ENCODE measurements at places on chromosomes 3 and 15.
A peak's percentile ranks its signal among the peaks of the same experiment; 100 is the strongest.

GRCh38 chr15:34841262-34841725 is 45.9 kb upstream of the ACTC1 start:
- peak; percentile 10 for DNase-seq

DNA sequence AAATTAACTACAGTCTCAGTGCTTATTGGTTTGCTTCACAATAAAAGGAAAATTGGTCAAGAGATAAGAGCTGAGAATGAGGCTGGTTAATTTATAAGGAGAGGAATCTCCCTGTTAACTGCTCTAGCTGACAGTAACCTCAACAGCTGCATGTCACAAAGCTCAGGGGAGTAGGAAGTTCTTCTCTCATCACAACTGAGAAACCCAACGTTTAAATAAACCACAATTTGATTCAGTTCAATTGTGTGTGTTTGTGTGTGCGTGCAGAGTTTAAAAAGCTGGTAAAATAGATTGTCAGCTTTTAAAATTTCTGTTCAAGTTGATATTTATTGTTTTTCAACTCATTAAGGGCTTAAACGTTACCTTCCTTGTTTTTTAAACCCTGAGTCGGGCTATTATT is 3.5 kb upstream of the TGFBR2 start:
- no peak for DNase-seq

DNA sequence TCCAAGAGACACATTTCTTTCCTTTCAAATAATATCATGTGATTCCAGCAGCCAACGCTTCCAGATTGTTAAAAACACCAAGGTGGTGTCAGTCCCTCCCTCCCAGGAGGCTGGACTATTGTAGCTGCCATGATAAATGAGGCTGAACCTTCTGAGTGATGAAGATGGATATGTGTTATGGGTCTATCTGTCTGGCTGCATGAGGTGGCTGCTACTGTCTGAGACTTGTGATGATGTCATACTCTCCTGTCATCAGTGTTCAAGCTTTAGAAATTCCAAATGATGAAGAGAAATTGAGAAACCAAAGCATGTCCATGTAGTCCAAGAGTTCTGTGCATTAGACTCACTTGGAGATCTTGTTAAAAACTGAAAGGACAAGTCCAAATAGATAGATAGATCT is 683.0 kb downstream of the NTRK3 start:
- DNase-seq = no peak

GRCh38 chr3:62373215-62373614 is at the start of gene FEZF2:
TSS of gene FEZF2 (minus strand) at chr3:62373550. CDS start at chr3:62372868, 682 bp downstream.
- no peak for DNase-seq

- no peak for DNase-seq
These were observed 19.9 kb downstream of the CLDN1 start for GRCh38 chr3:190302212-190302867.

DNA sequence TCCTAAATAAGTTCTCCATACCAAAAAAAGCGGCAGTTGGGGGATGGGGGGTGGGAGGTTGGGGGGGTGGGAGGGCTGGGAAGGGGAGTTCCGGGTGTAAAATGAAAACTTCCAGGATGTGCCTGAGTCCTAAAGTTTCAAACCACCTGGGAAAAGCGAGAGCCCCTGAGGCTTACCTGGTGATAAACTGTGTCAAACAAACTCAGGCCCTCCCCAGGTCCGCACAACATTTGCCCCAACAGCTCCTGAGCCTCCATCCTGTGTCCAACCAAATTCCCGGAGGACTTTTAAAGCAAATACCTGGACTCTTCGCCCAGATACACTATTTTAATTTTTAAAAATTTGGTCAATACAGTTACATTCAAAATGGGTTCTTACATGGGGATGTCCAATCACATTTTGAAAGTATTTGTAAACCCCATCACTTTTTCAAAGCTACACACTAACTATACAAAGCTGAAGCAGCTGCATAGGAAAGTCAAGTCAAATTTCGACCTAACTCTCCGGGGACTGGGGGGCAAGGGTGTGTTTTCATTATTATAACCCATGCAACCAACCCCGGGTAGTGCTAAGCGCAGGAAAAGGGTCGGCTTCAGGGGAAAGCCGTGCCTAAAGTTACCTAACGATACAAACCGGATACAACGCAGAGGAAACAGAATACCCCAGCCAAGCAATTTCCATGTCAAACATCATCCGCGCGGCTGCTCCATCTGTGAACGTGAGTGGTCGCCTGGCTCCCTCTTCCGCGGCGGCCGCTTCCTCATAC is 685 bp upstream of the FOXB1 start:
- peak; percentile 16 for DNase-seq

- no peak for DNase-seq
These were observed 27.7 kb downstream of the PTX3 start for GRCh38 chr3:157464321-157464720.

- DNase-seq = peak; percentile 70
These were observed 187.9 kb downstream of the OPA1 start for GRCh38 chr3:193780810-193781478.

DNA sequence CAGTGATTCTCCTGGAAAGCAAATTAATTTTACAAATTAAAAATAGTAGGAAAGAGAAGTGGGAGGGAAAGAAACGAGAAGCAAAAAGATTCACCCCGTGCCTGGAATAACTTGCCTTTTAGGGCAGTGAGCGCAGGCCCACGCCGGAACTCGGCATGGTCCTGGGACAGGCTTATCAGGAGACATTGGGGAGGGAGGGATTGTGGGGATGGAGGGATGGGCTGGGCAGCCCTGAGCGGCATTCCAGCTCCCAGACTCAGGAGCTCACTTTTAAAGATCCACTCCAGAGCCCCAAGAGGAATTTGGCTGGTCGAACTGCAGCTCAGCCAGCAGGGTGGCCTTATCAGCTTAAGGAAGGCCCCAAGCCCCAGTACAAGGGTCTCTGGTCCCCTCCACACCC is 117.9 kb downstream of the ADCY5 start:
- no peak for DNase-seq

DNA sequence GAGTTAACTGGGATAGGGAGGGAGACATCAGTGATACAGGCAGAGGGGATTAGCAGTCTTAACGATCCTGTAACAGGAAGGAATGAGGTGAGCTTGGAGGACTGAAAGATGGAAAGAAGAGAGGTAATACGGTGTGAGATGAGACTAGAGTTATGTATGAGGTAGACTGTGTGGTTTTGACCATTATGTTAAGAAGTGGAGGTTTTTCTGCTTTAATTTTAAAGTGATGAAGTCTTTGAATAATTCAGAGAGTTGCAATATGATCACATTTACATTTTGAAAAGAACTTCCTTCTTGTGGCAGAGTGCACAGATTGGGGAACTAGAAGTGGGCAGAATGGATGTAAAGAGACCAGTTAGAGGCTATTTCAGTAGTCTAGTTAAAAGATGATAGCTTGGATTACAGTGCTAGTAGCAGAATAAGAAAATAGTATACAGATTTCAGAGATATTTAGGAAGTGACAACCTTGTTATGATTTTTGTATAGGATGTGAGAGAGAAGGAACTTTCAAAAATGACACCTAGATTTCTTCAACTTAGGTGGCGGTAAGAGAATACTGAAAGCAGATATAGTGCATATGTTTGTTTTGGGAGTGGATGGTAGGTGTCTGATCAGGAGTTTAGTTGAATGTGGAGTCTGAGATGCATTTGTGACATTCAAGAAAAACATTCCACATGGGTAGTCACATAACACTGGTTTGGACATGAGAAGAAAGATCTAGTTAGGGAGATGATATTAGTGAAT is 40.5 kb downstream of the STT3B start:
- no peak for DNase-seq

- DNase-seq = no peak
These were observed 1.4 kb downstream of the B4GALT4 start for GRCh38 chr3:119239206-119239820.

GRCh38 chr3:4990069-4990468 is 10.8 kb downstream of the BHLHE40 start:
- DNase-seq = no peak

GRCh38 chr15:69669446-69669845 is 216.8 kb downstream of the RPLP1 start:
- no peak for DNase-seq

DNA sequence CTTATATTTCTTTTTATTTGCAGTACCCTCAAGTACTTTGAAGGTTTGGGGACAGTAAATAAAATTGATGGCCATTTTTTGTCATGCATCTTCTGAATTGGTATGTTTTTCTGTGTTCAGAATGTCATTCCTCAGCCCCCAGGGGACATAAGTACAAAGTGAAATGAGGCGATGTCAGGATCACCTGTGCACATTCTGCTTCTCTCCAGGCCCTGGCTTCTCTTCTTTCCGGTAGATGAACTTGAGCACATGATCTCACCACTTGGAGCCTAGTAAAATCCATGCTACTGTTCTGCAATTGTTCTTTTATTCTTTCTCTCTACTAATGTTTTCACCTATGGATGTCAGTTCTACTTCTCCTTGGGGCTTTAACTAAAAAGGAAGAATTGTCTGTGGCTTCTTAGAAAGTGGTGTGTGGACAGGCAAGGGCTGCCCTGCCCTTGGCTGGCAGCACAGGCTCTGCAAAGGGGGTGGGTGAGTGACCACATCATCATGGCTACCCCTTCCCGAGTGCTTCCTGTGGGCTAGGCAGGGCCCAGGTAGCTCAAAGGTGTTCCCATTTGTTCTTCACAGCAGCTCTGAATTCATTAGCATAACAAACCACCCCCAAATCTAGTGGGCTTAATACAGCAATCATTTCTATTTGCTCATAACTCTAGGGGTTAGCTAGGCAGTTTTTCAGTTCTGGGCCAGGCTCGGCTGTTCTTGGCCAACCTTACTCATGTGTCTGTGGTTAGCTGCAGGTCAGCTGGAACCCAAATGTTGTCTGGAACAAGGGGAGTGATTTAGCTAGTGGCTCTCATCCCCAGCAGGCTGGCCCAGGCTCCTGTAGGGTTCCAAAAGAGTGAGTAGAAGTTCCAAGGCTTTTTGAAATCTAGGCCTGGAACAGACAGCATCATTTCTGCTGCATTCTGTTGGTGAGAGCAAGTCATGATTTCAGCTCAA is 154.0 kb upstream of the CTDSPL start:
- no peak for DNase-seq

- DNase-seq = no peak
These were observed 44.0 kb downstream of the OTOL1 start for GRCh38 chr3:161540594-161540993.

- DNase-seq = peak; percentile 71
These were observed 300.0 kb upstream of the TPM1 start for GRCh38 chr15:62742409-62743171.

DNA sequence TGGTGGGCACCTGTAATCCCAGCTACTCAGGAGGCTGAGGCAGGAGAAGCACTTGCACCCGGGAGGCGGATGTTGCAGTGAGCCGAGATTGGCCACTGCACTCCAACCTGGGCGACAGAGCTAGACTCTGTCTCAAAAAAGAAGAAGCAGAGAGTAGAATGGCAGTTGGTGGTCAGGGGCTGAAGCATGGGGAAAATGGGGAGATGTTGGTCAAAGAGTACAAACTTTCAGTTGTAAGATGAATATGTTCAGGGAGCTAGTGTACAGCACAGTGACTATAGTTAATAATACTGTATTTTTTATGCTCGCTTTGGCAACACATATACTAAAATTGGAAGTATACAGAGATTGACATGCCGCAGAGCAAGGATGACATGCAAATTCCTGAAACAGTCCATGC is 41.5 kb downstream of the PCNP start:
- DNase-seq = no peak

DNA sequence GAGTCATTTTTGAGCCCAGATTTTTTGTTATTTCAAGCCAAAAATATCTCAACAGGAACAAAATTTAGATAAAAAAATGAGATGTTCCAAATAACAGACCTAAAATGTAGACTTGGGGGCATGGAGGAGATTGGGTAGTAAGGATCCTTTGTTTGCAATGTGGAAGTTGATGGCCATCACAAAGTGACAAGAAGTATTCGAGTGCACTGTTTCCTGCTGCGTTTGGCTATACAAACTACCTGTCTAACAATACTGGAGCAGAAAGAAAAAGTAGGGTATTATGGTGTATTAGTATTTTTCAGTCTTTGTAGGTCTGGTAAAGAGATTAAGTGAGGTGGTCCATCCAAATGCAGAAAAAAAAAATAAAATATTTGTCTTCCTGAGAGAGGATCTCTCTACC is 284.2 kb downstream of the C3orf38 start:
- no peak for DNase-seq

DNA sequence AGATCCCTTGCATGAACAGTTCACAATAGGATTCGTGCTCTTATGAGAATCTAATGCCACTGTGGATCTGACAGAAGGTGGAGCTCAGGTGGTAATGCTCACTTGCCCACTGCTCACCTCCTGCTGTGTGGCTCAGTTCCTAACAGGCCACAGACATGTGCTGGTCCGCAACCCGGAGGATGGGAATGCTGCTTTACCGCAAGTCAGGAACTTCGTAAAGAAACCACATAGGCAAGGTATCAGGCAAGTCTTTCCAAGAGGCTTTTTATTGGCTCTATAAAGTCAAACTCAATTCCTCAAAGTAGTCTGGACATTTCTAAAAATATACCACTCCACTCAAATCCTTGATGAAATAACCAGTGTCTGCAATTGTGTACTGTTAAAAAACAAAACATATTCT is 56.1 kb downstream of the OSTN start:
- no peak for DNase-seq

DNA sequence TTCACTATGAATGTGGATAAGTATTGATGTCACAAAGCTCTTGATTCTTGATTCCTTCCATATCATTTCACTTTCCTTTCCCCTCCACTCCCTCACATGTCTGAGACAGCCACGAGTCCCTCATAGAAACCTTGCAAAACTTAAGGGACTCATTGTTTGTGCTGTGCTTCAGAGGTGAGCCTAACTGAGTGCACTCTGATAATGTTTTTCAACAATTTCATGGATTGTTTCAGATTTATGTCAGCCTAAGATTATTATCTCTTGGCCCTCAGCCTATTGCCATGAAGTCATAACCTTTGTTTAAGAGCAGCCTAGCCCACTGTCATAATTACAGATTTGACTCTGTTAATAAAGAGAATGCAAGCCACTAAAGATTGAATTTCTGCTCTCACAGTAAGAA is 363.6 kb downstream of the MECOM start:
- no peak for DNase-seq

DNA sequence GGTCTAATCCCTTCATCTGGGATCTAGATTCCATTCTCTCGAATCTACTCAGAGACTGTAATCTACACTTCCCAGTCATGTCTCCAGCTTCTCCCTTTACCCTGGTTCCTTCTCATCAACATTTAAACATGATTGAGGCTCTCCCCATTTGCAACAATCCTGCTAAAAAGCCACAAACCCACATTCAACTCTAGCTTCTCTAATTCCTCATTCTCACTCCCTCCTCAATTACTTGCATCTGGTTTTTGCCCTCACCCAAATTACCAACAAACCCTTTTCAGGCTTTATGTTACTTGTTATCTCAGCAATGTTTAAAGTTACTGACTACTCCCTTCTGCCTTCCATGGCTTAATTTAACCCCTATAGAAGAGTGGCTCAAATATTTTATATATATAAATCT is 11.5 kb downstream of the ETFA start:
- no peak for DNase-seq

- no peak for DNase-seq
These were observed 885 bp downstream of the EFCC1 start for GRCh38 chr3:129001806-129002572.

All from SJSA1 (cell line).